Activated gamma-delta T cell treated with anti-CD3 and anti-CD28 coated beads, Interleukin-2, amount 50 U/mL, for 16 hours (primary cell): ENCODE measurements at places on chromosomes 2 and 18.

DNA sequence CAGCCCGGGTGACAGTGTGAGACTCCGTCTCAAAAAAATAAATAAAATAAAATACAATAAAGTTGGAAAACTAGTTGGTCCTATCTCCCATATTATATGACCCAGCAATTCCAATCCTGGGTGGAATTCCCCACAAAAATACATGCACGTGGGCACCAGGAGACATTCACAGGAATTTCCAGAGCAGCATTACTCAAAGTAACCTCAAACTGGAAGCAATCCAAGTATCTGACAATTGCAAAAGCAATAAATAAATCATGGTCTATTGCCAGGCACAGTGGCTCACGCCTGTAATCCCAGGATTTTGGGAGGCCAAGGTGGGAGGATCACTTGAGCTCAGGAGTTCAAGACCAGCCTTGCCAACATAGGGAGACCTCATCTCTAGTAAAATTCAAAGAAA is 101.2 kb upstream of the MAP4K4 start:
- DNase-seq = no peak

GRCh38 chr2:216535454-216535995 is 36.9 kb downstream of the RPL37A start:
- no peak for DNase-seq

DNA sequence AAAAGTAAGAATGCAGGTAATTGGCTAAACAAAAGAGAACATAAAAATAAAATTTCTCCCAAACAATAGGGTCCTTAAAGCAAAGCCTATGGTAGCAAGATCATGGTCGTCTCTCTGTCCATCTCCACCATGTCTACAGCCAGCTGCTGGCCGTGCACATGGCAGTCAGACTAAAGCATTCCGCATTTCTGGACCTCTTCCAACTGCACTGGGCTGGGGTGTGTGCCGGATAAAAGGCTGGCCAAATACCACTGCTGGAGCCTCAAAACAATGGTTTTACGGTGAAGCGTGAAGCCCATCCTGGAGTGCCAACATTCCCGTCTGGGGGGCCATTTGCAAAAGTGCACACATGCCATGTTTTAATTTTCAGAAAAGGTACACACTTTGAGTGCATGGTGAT is 74.8 kb upstream of the PIEZO2 start:
- DNase-seq = no peak

DNA sequence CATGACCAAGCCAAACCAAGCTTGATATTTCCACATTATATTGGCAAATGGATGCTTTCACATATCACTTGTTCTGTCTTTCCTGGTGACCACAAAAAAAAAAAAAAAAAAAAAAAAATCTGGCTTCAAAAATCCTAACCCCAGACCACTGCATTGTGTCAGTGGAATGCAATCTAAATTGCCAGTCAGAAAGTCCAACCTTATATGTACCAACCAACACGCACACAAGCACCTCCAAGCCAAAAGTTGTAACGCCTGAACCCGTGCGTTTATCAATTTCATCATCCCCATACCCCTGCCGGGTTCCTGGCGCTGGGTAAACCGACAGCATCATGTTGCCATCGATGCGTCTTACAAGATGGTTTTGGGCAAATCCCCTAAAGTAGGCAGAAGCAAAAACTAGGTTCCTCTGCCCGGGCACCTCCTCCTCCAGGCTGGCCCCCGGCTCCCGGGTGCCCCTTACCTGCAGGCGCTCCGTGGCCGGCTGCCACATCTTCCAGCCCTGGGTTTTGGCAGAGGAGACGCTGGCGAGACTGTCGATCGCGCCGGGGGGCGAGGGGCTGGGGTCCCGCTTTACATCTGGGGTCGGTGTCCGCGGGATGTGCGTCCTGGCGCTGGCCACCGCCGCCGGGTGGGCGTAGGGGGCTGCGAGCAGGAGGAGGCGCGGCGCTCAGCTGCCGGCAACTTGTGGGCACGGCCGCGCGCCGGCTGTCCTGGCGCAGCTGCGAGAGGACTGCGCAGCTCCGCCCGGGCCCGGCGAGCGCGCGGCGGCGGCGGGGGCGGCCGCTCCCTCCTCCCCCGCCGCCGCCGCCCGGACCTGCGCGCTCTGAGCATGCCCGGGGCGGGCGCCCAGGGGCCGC is at the start of gene PID1:
Gene PID1 (minus strand): TSS at position 737 of the 860 bp plus-strand sequence. CDS start 244 bp downstream, at position 493.
- DNase-seq = no peak

GRCh38 chr2:55986001-55986400 is 62.4 kb upstream of the EFEMP1 start:
- DNase-seq = no peak

- DNase-seq = no peak
Measured at GRCh38 chr2:159854481-159854880, 56.5 kb upstream of the CD302 start.

DNA sequence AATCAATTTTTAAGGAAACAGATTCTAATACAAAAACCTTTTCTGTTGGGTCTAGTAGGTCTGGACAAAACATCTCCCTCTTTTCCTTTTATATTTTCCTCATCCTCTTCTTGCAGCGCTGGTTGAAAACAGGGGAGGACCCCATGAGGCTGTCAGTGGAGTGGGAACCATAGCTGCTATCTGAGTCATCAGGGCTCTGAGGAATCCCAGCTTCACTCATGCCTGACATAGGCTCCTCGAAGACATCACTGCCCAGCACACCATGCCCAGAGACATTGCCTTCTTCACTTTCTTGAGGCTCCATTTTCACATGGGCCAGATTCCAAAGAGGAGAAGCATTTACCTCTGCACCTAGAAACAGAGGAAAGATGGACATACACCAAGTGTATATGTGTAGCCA is 10.0 kb downstream of the SUPT7L start:
- no peak for DNase-seq

DNA sequence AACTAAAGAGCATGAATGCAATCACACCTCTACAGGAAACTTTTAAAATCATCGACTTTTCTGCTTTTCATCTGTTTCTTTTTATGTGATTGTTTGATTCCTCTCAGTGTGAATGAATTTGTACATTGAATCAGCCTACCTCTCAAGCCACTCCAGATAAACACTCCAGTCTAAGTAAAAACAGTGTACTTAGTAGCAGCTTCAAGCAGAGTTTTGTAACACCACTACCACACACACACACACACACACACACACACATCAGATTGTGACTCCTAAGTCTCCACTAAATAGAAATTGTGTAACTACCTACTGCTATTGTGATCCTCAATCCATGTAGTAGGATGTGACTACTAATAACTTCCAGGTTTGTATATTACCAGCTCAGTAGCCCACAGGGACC is 65.3 kb upstream of the EPB41L5 start:
- DNase-seq = no peak

- DNase-seq = no peak
Measured at GRCh38 chr2:43212931-43213330, 13.5 kb downstream of the ZFP36L2 start.

- DNase-seq = no peak
Measured at GRCh38 chr2:9844036-9844483, 786 bp downstream of the TAF1B start.

DNA sequence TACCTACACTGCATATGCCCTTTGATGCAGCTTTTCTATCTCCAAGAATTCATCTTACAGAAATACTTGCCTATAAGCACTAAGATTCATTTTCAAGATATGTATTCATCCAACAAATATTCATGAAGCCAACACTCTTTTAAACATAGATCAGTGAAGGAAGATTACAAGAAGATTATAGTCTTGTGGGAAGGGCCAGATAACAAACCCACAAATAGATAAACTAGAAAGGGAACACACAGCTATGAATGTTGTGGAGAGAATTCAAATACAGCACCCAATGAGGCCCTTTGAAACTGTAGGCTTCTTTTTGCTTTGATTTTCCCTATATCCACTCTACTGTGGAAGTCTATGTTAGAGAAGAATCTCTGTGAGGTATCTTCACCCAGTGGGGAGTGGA is 186.7 kb upstream of the RBMS1 start:
- DNase-seq = no peak

DNA sequence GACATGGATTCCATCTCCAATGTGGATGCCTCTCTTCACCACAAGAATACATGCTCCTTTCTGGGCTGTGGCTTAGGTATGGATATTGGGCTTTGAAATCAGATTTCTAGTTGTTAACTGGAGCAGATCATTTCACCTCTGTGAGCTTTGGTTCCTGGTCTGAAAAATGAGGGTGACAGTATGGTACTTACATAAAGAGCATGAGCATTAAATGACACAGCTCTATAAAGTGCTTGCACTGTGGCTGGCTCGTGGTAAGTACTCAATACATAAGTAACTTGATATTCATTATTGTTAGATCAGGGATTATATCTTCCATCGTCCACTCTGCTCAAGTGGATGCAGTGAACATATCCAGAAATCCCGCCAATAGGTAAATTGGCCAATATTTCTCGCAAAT is 33.4 kb downstream of the ARHGAP25 start:
- DNase-seq = no peak

- DNase-seq = no peak
Measured at GRCh38 chr18:23386317-23386716, 66.8 kb upstream of the RIOK3 start.

GRCh38 chr2:75561566-75562512 is 1.1 kb upstream of the EVA1A start:
- DNase-seq = no peak

DNA sequence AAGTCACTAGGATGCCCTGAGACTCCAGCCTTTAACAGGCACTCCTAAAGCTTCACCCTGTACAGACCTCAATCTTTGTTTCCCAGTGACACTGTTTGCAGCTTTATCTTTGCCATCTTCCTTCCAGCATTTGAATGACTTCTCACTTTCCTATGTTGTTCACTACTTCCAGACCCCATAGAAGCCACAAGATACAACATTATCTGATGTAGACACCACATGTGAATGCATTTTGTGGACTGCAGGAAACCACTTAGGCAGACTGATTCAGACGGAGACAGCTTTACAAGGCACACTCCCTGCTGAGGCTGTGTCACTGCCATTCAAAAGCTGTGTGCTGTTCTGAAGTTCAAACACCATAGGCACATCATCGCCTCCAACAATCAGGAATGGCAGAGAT is 67.3 kb upstream of the SPATS2L start:
- DNase-seq = no peak

DNA sequence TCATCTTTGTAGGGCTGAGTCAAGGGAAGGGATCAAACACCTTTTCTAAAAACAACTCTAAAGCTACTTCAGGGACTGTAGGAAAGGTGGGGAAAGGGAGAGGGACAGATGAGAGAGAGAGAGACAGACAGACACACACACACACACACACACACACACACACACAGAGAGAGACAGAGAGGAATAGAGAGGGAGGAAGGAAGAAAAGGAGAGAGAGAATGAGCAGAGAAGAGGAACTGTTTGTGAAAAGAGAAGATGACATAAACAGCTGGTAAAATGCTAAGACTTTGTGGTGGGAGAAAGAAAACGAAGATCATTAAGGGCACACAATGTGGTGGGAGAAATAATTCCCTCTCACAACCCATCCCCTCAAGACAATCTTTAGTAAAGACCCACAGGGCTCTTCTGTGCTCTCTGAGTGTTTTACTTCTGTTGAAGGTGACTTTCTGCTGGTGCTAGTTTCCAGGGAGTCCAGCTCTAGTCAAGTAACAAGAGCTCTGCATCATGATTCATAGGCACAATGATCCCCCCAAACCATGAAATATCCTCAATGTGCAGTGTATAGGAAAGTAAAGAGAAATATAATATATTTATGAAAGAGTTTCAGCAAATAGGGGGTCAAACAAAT is 77.2 kb upstream of the STK17B start:
- no peak for DNase-seq

GRCh38 chr18:1177232-1177631 is 272.6 kb downstream of the ADCYAP1 start:
- no peak for DNase-seq

GRCh38 chr18:25164848-25165811 is 186.8 kb downstream of the ZNF521 start:
- DNase-seq = no peak

GRCh38 chr2:207086136-207086535 is 79.6 kb downstream of the KLF7 start:
- DNase-seq = no peak

- DNase-seq = no peak
Measured at GRCh38 chr2:74031221-74031620, 46.5 kb downstream of the TET3 start.

- DNase-seq = no peak
Measured at GRCh38 chr2:160916300-160916699, 243.9 kb upstream of the TANK start.

DNA sequence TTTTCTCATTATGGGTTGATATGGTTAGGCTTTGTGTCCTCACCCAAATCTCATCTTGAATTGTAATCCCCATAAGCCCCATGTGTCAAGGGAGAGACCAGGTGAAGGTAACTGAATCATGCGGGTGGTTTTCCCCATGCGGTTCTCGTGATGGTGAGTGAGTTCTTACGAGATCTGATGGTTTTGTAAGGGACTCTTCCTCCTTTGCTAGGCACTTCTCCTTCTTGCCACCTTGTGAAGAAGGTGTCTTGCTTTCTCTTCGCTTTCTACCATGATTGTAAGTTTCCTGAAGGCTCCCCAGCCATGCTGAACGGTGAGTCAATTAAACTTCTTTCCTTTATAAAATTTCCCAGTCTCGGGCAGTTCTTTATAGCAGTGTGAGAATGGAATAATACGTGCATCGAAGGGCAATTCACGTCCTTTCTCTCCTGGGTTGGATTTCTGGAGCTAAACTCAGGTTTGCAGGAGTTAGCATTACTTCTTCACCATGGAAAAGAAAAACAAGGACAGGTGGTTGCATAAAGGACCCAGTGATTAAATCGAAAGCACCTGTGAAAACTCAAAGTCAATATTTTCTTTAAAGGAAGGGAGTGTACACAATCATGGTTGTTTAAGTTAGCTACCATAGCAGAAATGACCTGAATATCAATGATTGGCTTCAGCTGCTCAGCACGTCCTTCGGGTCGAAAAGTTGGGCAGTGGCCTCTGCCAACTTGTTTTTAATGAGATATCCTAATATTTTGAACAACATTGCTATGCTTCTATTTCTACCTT is 54.1 kb downstream of the CDC42EP3 start:
- no peak for DNase-seq

GRCh38 chr2:42708179-42708578 is 55.8 kb downstream of the OXER1 start:
- no peak for DNase-seq

- no peak for DNase-seq
Measured at GRCh38 chr18:9764011-9764481, 55.9 kb downstream of the RAB31 start.

DNA sequence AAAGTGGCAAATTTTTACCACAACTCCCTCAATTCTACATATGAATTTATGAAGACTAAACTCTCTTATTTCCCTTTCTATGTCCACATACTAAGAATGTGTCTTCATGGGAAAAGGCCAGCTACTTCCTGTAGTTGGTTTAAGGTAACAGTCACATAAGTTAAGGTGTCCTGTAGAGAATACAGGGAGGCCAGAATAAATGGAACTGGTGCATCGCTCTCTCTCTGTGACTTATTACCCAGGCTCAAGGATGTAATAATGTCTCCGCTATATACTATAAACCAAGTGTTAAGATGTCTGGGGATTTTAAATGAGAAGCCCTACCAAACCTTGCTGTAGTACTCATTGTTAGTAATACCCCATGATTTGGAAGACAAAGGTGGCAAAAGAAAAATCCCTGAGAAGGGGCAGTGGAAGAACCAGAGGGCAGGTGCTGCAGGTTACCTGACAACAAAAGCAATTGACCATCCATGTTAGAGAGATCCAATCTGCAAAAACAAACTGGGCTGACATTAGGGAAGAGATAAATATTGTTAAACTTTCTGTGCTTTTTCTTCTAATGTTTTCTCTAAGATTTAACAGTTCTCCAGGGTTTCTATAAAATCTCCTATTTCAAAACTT is 372.8 kb downstream of the TMX3 start:
- DNase-seq = no peak
